Dermis blood vessel endothelial cell (primary cell): ENCODE measurements at places on chromosomes 16 and 17.

DNA sequence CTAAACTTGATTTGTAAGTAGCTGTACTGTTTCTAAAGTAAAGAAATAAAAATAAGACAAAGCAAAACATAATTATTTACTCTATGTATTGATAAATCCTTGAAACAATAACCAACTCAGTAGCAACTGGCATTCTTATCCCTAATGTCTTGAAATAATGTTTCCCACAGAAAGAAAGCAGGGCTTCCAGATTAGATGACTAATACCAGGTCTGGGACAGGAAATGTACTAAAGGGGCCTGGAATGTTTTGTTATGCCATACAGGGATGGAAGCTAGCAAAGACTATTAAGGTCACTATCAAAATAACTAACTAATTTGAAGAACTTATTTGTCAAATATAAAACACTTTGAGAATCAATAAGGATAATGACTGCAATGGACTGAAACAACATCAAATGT, 82.1 kb downstream of the CFDP1 start:
- DNase-seq = peak; percentile 90

GRCh38 chr17:16917671-16918394, 54.1 kb downstream of the TNFRSF13B start:
- DNase-seq = no peak

- DNase-seq = peak; percentile 59
Observed at GRCh38 chr16:20879175-20880040, 20.8 kb downstream of the DCUN1D3 start.

- no peak for DNase-seq
Observed at GRCh38 chr17:48478224-48479013, 48.4 kb upstream of the SKAP1 start.

- DNase-seq = no peak
Observed at GRCh38 chr17:48472411-48473281, 42.6 kb upstream of the SKAP1 start.

DNA sequence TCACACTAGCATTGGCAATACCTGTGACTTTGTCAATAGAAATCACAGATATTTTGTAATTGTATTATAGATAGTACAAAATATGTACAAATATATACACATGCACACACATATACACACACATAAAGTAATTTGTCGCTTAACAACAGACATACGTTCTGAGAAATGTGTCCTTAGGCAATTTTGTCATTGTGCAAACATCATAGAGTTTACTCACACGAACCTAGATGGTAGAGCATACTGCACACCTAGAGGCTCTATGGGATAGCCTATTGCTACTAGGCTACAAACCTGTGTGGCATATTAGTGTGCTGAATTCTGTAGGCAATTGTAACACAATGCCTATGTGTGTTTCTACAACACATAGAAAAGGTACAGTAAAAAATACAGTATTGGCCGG, 11.0 kb downstream of the UNC119 start:
- no peak for DNase-seq

GRCh38 chr17:57557834-57558681, 187.0 kb downstream of the CCDC182 start:
- DNase-seq = no peak

DNA sequence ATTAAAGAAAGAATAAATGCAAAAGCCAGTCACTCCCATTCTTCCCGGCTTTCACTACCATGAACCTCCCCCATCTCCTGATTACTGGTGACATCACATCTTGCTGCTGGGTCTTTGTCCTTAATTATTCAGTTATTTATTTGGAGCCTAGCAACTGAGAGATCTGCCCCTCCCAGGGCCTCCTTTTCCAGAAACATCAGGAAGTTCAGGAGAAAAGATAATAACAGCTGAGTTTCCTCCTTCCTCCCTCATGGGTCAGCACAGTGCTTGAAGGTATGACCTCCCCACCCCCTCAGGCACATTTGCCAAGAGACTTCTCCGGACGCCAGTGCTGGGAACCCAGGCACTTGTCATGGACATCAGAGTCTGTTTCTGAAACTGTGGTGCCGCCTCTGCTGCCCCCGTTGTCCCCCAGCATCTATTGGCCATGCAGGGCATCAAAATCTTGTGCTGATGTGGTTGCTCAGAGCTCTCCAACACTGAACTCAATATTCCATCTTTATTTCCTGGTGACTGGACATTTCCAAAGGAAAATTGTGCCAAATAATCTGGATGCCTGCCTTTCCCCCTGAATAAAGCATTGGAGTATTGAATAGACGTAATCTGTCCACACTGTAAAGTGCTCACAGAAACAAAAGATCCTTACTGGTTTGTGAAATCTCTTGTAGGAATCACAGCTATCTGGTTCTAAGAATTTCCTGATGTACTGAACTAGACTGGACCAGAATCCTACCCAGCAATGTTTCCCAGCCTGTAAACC, 71.8 kb downstream of the ZNF18 start:
- peak; percentile 87 for DNase-seq

GRCh38 chr17:65356536-65356935, 204.9 kb downstream of the AXIN2 start:
- DNase-seq = no peak

GRCh38 chr17:78557598-78558039, 19.6 kb downstream of the DNAH17 start:
- DNase-seq = no peak

GRCh38 chr17:43438626-43439025, 39.8 kb downstream of the ARL4D start:
- DNase-seq = no peak

DNA sequence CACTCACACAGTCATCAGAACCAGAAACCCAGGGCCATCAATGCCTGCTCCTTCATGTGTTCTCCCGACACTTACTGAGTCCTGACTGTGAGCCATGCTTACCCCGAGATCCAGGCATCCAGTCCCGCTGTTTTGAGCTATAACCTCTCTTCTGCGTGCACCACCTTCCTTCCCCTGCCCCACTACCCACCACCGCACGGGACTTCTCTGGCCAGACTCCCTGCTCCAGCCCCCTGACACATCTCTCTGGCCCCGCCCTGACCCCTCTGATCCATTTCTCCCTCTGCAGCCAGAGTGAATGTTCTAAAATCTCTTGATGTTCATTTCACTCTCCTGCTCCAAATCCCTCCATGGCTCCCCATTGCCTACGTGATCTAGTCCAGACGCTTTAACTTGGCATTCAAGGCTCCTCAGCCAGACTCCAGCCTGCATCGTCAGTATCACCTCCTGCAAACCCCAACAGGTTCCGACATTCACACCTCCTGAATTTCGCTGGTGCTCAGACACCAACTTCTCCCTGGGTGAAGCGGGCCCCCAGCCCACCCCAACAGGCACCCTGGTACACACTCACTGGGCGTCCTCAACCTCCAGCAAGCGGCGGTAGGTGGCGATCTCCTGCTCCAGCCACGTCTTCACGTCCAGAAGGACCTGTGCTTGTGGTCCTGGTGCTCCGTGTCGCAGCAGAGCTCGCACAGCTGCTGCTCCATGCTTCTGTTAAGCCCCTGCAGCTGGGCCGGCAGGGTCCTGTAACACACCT, 3.1 kb upstream of the KRT17 start:
- DNase-seq = no peak

- no peak for DNase-seq
Observed at GRCh38 chr16:8782673-8783072, 14.8 kb downstream of the TMEM186 start.

DNA sequence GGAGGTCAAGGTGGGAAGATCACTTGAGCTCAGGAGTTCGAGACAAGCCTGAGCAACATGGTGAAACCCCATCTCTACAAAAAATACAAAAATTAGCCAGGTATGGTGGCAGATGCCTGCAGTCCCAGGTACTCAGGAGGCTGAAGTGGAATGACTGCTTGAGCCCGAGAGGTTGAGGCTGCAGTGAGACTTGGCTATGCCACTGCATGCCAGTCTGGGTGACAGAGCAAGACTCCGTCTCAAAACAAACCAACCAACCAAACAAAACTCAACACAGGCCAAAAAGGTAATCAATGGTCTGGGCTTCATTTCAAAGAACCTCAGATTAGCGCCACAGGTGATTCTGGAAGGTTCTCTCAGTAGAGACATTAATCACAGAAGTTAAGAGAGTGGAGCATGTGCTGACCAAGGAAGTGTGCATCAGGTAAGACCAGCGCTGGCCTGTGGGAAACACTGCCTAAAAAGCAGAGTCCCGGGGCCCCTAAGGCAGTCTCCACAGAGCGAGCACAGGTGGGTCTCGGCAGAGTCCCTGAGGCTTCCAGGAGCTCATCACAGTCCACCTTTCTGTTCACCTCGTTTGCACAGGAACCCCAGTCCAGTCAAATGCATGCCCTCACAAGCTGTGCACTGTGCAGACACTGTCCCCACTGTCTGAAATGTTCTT, 71.5 kb upstream of the TRAP1 start:
- DNase-seq = no peak

GRCh38 chr16:67028167-67028695, 718 bp upstream of the CBFB start:
- no peak for DNase-seq

DNA sequence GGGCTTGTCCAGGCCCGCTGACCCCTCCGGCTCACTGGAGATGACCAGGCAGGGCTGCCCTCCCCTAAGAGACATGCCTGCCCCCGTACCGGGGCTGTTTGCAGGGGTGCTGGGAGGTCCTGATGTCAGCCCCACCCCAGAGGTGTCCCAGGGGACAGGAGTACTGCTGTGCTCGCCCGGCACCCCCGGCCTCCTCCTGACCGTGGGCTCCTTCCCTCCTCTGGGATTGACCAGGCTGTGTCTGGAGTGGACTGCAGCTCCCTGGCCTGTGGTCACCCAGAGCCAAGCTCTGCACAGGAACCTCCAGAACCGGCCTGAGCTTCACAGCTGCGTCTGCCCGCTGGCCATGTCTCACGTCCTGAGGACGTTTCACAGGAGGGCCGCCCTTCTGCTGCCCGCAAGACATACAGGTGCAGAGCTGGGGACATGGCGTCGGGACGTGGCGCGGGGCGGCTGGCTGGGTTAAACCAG, 53.2 kb downstream of the LMF1 start:
- no peak for DNase-seq

GRCh38 chr16:68493412-68494070, 45.2 kb upstream of the SMPD3 start:
- no peak for DNase-seq

- no peak for DNase-seq
Observed at GRCh38 chr16:51731160-51731559, 580.1 kb upstream of the SALL1 start.

DNA sequence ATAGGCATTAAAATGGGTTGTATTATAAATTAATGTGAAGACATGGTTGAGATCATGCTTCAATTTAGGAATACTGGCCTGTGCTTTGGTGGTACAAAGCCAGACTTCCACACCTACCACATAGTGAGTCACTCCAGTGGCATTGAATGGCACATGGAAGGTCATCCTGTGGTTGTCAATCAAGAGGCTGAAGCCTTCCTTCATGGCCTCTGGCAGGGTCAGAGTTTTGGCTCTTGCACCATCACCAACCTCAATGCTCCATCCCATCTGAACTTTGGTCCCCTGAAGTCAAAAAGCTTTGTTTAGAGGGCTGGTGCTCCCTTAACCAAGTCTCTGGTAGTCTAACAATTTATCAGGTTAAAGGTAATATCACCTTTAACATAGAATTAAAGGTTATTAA, 6.1 kb downstream of the ZP2 start:
- no peak for DNase-seq

DNA sequence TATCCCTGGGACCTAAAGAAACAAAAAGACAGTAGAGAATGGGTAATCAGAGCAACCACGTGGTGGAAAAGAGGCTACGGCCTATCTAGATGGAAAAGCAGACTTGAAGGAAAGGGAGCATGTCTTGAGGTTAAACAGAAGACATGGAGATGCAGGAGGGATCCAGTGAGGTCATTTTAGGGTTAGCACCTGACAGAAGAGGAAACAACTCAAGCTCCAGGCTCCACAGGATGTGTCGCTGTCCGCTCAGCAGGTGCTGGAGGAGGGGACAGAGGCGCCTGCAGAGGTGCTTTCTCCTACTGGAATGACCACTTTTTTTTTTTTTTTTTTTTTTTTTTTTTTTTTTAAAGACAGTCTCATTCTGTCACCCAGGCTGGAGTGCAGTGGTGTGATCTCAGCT, 47.5 kb upstream of the CLEC3A start:
- peak; percentile 31 for DNase-seq

GRCh38 chr16:10658943-10659342, 35.8 kb downstream of the TEKT5 start:
- no peak for DNase-seq

DNA sequence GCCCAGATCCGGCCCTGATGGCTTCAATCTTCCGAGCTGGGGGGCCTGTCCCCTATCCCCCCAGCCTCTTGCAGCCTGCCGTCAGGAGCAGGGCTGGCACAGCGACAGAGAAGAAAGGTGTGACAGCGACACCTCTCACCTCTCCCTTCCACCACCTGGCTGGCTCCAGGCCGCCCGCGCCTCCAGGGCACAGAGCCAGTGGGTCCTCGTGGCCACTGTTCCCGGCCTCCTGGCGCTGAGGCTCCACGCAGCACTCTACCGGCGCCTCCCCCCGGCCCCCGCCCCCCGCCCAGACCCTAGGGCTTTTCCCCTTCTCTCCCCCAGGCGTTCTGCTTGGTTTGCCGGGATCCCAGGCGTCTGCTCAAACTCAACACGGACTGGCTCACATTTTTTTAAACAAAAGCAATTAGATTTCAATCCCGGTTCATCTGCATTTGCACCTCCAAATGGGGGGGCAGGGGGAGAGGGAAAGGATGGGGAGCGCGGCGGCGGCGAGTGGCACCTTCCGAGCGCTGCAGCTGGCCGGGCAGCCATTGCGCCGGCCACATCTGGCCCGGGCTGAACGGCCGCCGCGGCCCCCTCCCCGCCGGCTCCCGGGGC, 12.8 kb upstream of the CBX8 start:
- no peak for DNase-seq

- DNase-seq = no peak
Observed at GRCh38 chr17:382644-383533, 30.3 kb upstream of the RPH3AL start.

DNA sequence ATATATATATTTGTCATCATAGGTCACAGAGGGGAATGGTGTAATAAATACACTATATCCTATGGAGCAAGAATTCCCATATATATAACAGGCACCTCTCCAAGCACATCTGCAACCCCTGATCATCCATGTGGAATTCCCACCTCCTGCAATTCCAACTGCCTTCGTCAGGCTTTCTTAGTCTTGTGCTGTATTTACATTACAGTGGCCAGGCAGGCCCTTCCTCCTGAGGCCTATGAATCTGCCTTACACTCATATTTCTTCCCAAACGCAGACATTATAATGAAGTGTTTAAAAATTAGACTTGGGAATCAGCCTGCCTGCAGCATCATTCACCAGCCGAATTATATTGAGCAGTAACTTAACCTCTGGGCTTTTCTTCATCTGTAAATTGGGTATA, 19.3 kb upstream of the DNAH9 start:
- no peak for DNase-seq

DNA sequence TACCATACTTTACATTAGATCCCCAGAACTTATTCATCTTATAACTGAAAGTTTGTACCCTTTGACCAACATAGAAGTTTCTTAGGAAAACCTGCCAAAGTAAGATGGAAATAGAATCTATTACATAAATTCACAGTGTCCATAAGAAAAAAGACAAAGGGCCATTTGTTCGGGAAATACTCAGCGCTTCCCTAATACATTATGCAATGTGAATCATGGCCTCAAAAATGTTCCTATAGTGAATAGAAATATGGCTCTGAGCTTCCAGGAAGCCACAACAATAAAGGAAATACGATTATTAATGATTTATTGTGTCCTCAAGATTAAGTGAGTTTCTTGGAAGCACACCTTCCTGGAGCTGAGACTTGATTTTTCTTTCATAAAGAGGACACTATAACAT, 51.5 kb downstream of the GPRC5B start:
- peak; percentile 55 for DNase-seq

GRCh38 chr16:54239456-54239855, 47.1 kb downstream of the IRX3 start:
- DNase-seq = no peak
